Activated CD4-positive, alpha-beta T cell treated with anti-CD3 and anti-CD28 coated beads, Interleukin-2, amount 50 U/mL, for 48 hours (primary cell): ENCODE measurements at places on chromosomes 13 and 19.

DNA sequence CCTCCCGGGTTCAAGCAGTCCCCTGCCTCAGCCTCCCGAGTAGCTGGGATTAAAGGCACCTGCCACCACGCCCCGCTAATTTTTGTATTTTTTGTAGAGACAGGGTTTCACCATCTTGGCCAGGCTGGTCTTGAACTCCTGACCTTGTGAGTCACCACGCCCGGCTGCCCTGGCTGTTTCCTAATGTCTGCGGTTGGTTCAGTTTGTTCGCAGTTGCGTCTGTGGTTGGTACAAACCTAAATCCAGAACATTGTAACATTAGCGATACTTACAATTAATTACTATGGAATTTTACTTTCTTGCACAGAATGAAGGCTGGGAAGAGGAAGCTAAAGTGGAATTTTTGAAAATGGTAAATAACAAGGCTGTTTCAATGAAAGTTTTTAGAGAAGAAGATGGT, 38.1 kb downstream of the RNF17 start:
- no peak for DNase-seq

DNA sequence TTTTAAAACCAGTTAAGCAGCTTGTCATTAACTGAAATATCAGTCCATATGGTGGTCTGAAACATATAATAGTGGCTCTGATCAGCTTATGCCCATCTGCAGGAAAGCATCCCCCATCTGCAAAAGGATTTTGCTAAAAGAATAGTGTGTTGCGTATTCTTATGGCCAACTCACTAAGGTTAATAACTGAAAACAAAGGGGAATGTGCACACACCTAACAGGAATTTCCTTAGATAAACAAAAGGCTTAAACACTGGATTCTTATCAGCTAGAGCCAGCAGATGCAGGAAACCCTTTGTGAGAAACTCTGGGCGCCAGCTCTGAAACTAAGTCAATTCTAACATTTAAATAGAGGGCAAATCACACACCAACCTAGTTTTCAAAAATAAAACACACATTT, 22.1 kb downstream of the VPS36 start:
- no peak for DNase-seq

DNA sequence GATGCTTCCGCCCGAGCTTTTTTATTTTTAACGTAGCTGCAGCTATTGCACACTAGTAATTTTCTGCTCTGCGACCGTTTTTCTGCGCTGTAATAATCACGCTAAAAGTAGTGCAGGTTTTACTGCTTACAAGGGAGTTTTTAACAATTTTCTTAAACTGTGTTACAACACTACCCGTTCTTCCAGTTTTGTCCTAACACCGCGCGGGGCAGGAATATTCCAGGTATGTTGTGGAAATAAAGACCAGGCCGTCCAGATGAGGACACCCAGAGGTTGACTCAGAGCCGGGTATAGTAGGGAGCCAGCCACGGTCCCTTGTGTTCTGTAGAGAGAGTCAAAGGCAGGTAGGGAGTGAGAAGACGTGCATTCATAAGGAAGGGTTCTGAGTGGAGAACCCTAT, 21.7 kb downstream of the ZNF274 start:
- DNase-seq: no peak

GRCh38 chr13:43022934-43023288, 475 bp upstream of the DNAJC15 start:
- no peak for DNase-seq

DNA sequence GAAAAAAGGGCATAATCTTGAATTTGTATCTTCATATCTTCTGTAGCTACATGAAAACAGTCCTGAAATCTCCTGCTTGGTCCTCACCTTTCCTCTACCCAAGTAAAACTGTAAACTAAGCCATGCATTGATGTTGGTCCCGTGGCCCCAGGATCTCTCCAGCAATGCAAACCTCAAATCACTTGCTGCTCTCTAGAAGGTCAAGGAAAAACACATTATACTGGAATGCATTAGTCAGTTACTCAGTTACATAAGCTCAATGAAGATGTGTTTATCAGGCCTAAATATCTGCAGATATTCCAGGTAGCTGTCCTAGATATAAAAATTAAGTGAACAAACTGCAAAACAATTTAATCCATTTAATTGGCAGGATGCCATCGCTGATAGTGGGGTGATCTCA, 261.8 kb downstream of the ABCC4 start:
- no peak for DNase-seq

- DNase-seq: no peak
These were observed 169.2 kb downstream of the URI1 start for GRCh38 chr19:30111021-30111855.

DNA sequence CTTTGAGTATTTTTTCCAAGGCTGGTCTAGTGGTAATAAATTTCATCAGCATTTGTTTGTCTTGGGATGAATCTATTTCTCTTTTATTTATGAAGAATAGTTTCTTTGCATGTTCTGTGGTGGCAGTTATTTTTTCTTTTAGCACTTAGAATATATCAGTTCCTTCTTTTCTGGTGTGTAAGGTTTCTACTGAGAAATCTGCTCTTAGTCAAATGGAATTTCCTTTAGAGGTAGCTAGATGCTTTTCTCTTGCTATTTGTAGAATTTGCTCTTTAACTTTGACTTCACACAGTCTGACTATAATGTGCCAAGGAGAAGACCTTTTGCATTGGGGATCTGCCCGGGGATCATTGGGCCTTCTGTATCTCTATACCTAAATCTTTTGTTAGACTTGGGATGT, 4.1 kb upstream of the SIGLEC6 start:
- DNase-seq: no peak

DNA sequence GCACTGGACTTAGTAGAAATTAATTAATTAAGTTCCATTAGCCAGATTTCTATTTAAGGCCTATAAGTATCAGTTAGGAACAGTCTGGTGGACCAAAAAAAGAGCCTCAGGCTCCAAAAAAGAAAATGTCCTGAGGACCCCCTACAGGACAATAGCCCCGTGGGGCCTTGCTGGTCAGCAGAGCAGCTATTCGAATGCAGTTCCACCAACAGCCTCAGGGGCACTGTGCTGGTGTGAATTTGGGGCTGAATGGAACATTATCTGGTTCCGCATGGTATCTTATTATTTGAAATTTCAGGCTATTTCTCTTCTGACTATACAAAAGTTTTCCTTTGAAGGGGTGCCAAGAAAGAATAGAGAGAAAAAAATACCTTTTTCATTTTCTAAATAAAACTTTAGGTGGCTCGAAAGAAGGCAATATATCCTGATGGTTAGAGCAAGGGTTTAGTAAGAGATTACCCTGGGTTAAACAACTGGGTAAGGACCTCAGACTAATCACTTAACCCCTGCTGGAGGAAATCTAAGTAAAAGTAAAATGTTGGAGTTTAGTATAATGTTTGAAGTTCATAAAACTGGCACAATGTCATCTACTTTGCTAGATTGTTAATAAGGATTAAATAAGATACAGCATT, 147.2 kb downstream of the MIPEP start:
- no peak for DNase-seq

GRCh38 chr19:57675881-57676280, 5.9 kb upstream of the ZNF551 start:
- no peak for DNase-seq

DNA sequence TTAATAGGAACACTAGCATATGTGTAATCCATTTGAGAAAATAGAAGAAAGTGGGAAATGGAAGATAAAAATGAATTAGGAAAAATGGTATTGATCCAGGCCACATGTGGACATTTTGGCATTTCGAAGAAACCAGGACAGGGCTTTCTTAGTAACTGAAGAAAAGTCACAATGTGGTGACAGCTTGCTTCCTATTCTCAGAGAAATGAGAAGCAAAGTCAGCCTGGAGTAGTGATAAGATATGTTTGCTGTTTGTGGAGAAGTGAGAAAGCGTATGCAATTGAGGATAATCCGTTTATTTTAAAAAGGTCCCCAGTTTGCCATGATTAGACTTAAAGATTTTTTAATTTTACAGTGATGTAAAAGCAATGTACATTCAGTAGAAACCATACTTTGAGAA, 127.9 kb downstream of the SLITRK6 start:
- DNase-seq: no peak

- DNase-seq: no peak
These were observed 53.0 kb downstream of the GGACT start for GRCh38 chr13:100535426-100536135.

DNA sequence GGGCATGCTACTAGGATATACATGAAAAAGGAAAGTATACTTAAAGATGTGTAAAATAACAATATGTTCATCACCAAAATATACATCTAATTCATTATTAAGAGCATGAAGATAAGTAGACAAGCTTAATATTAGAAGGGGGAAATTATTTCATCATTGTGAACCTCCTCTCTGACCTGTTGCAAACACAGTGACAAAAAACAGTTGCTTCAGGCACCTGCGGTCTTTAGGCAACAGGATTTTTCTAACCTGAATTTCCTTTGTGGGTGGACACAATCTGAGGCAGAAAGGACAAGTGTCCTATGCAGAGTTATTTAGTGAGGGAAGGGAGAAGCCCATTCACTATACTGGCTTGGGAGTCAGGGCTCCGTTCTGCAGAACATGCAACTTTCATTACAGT, 6.3 kb downstream of the FREM2 start:
- no peak for DNase-seq

DNA sequence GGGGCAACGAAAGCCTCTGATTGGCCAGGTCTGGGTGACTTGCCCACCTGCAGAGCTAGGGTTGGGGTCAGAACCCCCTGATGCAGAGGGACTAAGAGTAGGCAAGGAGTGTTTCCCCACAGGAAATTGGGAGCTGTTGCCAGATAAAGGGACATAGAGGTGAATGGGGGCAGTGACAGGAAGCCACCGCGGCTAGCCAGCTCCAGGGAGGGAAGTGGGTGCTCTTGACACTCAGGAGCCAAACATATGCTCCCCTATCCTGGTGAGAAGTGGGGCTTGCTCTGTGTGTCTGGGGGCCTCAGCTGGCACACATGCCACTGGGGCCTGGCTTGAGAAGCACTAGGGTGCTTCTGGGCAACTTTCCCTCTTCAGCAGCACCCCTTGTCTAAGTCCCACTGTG, 26.0 kb downstream of the WDR88 start:
- DNase-seq: no peak

GRCh38 chr13:25345576-25345975, 26.2 kb upstream of the ATP8A2 start:
- DNase-seq: no peak

GRCh38 chr13:52738719-52739467, 727 bp downstream of the CNMD start:
- peak; percentile 4 for DNase-seq

DNA sequence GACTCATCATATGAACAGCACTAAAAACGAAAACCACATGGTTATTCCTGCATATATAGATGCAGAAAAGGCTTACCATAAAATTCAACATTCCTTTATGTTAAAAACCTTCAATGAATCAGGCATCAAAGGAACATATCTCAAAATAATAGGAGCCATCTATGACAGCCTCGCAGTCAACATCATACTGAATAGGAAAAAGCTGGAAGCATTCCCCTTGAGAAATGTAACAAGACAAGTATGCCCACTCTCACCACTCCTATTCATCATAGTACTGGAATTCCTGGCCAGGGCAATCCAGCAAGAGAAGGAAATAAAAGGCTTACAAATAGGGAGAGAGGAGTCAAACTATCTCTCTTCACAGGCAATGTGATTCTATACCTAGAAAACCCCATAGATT, 179.6 kb upstream of the HTR2A start:
- DNase-seq: no peak

- no peak for DNase-seq
These were observed 17.6 kb upstream of the TUBGCP3 start for GRCh38 chr13:112605531-112605990.

- no peak for DNase-seq
These were observed 81.8 kb downstream of the GPR12 start for GRCh38 chr13:26678796-26679195.

- no peak for DNase-seq
These were observed 183.9 kb downstream of the LHFPL6 start for GRCh38 chr13:39419068-39419467.

DNA sequence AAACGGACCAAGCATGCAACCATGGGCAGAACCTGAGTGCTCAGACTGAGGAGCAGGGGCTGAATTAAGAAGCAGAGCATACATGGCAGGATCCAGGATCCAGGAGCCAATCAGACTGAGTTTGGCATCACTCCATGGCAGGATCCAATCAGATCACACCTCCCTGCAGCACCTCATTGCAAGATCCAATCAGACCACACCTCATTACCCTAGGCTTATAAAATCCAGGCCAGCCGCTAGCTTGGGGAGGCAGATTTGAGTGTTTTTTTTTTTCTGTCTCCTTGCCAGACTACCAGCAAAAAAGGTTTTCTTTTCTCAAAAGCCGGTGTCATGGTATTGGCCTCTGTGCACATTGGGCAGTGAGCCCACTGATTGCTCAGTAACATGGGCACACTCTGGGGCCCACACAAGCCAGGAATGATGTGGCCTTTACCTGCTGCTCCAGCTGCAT, 127.9 kb upstream of the GJB6 start:
- DNase-seq: no peak
